Activated CD8-positive, alpha-beta memory T cell treated with anti-CD3 and anti-CD28 coated beads for 4 hours (primary cell): ENCODE measurements at places on chromosomes 3 and 15.

- no peak for DNase-seq
Measured at GRCh38 chr3:195256639-195257453, 14.1 kb downstream of the XXYLT1 start.

DNA sequence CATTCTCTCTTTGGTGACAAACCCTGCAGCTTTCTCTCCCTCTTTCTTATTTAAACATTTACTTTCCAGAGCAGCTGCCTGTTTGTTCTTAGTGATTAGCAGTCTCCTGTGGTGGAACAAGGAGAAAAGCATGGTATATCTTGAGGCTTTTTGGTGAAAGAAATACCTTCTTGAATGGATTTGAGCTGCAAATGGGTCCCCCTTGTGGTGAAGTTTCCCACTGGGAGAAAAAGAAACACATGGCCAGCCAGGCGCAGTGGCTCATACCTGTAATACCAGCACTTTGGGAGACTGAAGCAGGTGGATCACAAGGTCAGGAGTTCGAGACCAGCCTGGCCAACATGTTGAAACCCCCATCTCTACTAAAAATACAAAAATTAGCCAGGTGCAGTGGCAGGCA lies 48.3 kb upstream of the ACP3 start:
- no peak for DNase-seq

GRCh38 chr3:180011927-180012326 lies 24.8 kb downstream of the PEX5L start:
- DNase-seq: no peak

GRCh38 chr3:59632760-59633573 lies 583.1 kb upstream of the CFAP20DC start:
- no peak for DNase-seq

GRCh38 chr3:9012521-9012920 lies 49.2 kb upstream of the RAD18 start:
- no peak for DNase-seq

- DNase-seq: no peak
Measured at GRCh38 chr3:45224824-45225464, 1.1 kb downstream of the TMEM158 start.

- DNase-seq: peak; percentile 44
Measured at GRCh38 chr3:51942603-51943450, 664 bp downstream of the PARP3 start.

GRCh38 chr15:100310041-100310405 lies 31.8 kb downstream of the ADAMTS17 start:
- no peak for DNase-seq

- no peak for DNase-seq
Measured at GRCh38 chr3:46483825-46484224, 14.0 kb upstream of the RTP3 start.

GRCh38 chr3:177569193-177569592 lies 371.9 kb upstream of the TBL1XR1 start:
- no peak for DNase-seq

GRCh38 chr3:107740992-107741896 lies 218.5 kb downstream of the BBX start:
- DNase-seq: no peak

DNA sequence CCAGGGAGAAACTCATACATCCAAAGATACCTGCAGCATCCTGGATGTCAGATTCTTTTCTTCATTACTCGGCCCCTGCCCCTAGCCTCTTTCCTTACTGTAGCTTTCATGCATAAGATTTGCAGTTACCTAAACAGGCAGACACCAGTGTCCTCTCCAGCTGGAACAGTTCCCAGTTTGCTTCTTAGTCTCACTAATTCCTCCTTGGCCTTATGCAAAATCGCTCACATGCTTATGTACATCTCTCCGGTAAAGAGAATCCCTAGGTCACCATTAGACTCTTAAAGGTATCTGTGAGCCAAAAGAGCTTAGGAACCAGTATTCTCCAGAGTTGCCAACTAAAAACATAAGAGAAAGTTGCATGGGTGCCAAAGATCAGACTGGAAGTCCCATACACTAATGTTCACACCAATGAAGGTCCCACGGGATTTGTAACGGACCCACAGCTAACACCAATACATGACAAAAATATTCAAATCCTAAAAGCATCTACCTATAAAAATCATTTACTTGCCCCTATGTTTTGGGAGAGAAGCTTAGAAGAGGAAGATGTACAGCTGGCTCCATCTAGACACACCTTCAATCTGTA lies 66.6 kb downstream of the CBLB start:
- no peak for DNase-seq

DNA sequence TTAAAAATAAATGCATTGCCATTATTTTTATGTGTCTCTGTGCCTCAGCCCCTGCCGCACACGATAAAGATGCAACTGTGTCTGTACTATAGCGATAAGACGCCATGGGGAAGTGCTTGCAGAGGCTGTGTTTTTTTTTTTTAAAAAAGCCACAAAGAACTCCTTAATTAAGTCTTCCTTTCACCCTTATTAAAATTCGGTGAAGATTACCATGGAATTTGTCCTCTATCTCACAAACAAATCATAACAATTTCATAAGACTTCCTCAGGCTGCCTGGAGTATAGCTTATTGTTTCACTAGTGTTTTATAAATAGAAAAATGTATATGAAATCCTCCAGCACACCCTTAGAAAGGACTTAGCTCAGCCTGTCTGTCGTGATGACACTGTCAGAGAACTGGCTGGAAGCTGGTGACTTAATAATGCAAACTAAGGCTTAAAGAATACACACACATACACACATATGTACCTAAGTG lies 374.8 kb upstream of the SLCO3A1 start:
- no peak for DNase-seq

DNA sequence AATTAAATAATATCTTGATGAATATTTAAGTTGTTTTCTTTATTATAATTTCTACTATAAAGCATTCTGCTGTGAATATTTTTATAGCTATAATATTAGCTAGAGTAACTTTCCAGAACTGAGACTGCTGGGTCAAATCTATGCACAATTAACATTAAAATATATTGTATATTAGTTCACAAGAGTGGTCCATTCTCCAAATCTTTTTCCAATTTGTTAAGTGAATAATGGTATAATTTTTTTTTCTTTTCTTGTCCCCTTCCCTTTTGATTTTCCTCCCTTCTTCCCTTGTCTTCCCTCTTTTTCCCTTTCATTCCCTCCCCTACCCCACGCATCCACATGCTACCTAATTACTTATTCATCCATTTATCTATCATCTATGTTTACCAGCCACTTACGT lies 977.5 kb downstream of the TUSC7 start:
- DNase-seq: no peak

DNA sequence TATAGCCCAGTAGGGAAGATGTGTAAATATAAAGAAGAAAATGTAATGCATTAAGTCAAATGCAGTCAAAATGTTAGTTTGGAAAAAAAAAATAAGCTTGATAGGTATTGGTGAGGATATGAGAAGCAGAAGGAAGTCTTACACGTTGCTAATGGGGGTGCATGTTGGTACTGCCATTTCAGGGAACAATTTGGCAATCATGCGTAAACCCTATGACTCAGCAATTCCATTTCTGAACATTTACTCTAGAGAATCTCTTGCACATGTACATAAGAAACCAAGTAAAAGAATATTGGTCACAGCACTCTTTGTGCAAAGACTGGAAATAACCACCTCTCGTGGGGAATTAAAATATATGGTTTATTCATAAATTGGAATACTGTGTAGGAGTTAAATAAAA lies 35.5 kb upstream of the TIMP4 start:
- DNase-seq: no peak

- no peak for DNase-seq
Measured at GRCh38 chr3:129645286-129645685, 38.8 kb upstream of the PLXND1 start.

DNA sequence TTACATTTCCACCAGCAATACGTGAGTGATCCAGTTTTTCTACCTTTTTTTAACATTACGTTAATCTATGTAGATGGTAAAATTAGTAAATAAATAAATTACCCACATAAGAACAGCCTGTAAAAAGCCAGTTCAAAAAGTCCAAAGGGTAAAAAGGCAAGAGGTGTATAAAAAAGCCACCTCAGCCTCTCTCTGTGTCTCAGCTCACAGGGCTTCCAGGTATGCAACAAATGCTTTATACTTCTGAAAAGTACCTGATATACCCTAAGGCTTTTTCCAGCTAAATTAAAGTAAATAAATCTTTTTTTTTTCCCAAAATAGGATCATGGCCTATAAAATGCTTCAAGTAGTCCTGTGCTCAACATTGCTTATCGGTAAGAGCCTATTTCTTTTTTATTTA lies at the start of gene C3orf85:
TSS of gene C3orf85 (plus strand) at position 197 of the 400 bp plus-strand sequence. CDS start at position 326, 129 bp downstream.
- no peak for DNase-seq
